ENCODE measurements at places on chromosomes 13 and 19. TPM values are rescaled to one million over a fixed set of nuclear protein-coding genes. Genes with fewer than 3 reads are reported as not detected.

DNA sequence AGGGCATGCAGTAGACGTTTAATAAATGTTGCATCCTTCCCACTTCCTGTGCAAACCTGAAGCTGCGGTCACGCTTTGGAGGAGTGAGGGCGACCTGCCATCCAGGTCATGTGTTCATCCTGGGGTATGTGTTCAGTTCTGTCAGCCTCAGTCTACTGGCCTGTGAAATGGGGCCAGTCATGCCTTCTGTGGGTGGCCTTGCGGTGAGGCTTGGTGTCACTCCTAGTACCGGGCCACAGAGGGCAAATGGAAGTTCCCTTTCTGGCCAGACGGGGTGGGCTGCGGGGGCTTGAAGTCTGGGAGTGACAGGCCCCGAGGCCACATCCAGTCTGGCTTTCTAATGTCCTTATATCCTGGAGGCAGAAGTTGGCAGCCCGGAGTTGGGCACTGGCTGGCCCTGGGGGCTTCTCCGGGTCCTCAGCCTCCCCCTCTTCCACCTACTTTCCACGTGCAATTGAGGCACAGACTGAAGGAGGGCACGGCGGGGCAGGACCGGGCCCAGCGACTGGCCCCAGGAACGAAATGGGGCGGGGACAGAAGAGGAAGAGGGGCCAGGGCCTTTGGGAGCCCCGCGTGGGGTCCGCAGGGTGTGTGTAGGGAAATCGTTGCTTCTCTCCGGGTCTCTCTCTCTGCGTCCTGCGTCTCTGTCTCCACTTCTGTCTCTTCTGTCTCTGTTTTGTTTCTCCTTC is 11.1 kb downstream of the PDE4A start:
- DNase-seq, result peak; percentile 49

DNA sequence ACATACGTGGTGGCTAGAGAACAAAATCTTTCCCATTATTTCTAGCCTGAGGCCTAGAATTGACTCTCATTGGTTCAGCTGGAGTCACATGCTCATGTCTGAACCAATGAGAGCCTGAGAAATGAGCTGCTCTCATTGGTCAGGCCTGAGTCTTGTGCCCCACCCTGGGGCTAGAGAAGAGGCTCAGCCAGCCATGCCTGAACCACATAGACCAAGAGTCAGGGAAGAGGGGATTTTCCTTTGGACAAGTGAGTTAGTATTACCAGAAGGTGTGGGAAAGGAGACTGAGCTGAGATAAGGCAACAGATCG is 6.9 kb downstream of the FXYD5 start:
- no peak for DNase-seq

The DHDH gene
- 3.2 TPM for total RNA-seq

DNA sequence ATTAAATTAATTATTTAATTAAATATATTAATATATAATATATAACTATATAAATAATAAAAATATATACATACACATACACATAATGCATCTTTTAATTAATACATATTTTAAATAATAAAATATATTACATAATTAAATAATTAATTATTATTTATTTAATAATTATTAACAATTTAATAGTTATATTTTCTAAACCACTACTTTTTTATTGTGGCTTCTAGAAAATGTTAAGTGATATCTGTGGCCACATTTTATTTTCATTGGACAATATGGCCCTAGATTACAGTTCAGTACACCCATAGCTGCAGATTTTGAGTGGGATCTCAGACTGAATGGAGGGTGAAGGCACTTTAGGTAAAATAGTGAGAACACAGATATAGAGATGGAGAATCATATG is 335.7 kb downstream of the NALCN start:
- no peak for DNase-seq

- peak; percentile 53 for DNase-seq
Observed at GRCh38 chr19:56066152-56067023, 54.7 kb downstream of the ZNF787 start.

DNA sequence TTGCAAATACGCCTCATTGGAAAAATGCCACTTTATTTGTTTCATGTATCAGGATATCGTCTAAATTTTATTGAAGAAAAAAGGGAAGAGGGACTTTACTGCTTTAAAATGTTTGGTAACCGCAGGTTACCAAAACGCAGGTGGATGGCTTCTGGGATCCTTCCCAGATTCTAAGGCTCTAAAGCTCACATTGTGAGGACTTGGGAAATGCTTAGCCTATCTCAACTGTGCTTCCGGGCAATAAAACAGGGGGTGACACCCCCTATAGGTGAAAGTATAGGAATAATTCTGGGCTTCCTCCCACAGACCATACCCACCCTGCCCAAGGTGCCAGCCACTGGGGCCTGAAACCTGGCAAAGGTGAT is 73.2 kb upstream of the IPO5 start:
- DNase-seq, result no peak

DNA sequence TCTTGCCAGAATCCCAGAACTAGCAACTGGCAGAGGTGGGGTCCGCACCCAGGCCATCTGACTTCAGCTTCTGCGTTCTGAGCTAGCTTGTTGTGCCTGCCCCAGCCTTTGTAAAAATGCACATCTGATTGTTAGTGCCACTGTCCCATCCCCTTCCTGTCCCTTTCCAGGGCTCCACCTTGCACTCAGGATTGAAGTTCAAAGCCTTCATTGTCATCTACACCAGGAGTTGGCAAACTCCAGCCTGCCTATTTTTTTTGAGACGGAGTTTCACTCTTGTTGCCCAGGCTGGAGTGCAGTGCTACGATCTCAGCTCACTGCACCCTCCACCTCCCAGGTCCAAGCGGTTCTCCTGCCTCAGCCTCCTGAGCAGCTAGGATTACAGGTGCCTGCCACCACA is 2.9 kb downstream of the THOP1 start:
- DNase-seq, result no peak

- DNase-seq, result no peak
Observed at GRCh38 chr19:13398182-13398581, 108.1 kb downstream of the CACNA1A start.

The LILRA5 gene
- not detected for total RNA-seq

- DNase-seq, result no peak
Observed at GRCh38 chr19:20858861-20859260, 64.2 kb upstream of the ZNF85 start.

The ABCA7 gene
- total RNA-seq, result 87.5 TPM

The CYP4F8 gene
- total RNA-seq, result not detected

- DNase-seq, result peak; percentile 90
Observed at GRCh38 chr13:44141725-44142539, 231.7 kb upstream of the SERP2 start.

- DNase-seq, result peak; percentile 42
Observed at GRCh38 chr13:30466358-30466714, 600 bp upstream of the HMGB1 start.

DNA sequence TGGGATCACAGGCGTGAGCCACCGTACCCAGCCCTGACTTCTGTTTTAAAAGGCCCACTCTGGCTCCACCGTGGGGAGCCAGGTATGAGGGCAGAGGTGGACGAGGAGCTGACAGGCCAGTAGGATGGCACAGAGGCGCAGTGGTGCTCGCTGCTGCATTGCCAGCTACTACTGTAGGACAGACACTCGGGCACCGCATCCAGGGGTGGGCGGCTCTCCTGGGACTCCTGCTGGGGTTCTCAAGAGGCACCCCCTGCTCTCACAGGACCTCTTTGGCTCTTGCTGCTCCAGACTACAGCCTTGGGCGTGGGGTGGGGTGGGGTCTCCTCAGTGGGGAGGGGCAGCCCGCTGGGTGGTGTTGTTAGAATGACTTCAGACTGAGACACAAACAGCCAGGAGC is 53.4 kb downstream of the LATS2 start:
- DNase-seq, result no peak

DNA sequence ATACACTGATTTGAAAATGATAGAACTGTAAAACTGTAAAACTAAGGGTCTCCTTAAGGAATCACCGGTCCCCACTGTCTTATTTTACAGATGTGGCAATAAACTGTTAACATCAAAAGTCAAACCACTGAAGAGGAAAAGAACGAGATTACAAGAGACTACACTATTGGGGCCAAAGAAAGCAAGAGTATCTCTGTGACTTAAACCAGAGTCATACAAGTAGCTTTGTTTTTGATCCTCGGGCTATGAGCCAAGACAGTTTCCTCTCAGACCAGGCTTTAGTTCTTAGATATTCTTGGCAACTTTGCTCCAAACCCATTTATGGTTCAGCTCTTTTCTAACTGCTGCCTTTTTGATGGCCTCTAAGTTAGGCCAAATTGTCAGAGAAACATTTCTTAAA is 113.8 kb downstream of the TBC1D4 start:
- no peak for DNase-seq

GRCh38 chr13:107124129-107124718 is 556.3 kb upstream of the ARGLU1 start:
- no peak for DNase-seq

- DNase-seq, result no peak
Observed at GRCh38 chr19:50932690-50933083, 20.2 kb downstream of the KLK5 start.

DNA sequence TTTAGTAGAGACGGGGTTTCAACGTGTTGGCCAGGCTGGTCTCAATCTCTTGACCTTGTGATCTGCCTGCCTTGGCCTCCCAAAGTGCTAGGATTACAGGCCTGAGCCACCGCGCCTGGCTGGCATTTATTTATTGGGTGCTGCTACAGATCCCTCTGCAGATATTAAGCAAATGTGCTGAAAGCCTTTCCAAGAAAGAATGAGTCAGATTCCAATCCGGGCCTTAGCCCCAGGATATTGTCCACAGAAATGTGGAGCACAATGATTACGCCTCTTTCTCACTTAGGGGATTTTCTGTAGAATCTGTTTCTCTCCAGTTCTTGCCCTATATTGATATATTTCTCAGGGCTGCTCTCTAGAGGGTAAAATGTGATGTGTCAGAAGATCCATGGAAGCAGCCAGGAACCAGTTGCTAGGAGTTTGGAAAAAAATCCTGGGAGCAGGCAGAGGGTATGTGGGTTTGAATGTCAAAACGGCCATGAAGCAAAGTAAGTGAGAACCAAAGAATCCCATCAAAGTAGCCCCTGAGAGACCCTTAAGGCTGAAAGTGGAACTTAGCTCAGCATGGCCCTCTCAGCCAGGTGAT is 24.8 kb upstream of the IGFL4 start:
- DNase-seq, result no peak

The KLK6 gene
- total RNA-seq, result not detected

DNA sequence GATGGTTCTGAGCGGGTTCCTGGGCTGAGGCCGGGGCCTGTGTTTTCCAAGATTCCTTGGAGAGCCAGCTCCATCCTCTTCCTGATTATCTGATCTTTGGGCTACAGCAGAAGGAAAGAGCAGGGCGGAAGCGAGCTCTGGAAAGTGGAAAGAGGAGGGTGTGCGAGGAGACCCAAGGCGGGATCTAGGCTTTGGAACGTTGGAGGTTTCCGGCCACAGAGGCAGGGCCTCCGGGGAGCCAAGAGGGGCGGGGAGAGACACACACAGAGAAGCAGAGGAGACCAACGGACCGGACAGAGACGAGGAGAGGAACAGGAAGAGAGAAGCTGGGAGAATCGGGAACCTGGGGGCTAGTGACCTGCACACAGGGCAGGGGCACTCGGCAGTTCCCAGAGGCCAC is at the start of gene CLEC11A:
CLEC11A (plus strand) TSS at position 296 of the 400 bp plus-strand sequence. CDS start 162 bp downstream, outside the sequence.
- no peak for DNase-seq

The ELSPBP1 gene
- not detected for total RNA-seq

GRCh38 chr19:10292206-10292788 is 2.5 kb downstream of the ICAM5 start:
- peak; percentile 51 for DNase-seq

DNA sequence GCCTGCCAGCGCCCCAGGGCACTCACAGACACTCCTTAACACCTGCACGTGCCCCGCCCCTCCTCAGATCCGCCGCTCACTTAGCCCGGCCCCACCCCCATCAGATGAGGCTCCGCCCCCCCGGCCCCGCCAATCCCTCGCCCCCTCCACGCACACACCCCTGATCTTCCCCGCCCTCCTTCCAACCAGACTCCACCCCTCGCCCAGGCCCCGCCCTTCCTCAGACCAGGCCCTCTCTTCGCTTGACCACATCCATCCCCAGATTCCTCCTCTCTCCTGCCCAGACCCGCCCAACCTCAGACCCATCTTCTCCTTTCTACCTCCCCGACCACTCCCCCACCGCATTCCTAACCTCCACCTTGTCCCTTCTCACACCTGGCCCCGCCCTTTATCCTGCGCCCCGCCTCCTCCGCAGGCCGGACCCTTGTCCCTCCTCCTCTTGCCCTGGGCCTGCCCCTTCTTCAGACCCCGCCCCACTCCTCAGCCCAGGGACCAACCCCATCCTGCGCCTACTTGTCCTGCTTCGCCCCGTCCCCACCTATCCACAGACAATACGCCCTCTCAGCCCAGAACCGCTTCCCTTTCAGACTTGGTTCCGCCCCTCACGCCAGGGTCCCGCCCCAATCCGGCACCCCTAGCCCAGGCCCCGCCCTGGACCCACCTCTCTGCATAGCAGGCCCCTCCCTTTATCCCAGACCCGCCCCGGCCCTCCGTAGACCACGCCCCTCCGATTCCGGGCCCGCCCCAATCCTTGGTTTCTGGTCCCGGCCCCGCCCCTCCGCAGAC is 452 bp upstream of the KLHL26 start:
- DNase-seq, result peak; percentile 99

DNA sequence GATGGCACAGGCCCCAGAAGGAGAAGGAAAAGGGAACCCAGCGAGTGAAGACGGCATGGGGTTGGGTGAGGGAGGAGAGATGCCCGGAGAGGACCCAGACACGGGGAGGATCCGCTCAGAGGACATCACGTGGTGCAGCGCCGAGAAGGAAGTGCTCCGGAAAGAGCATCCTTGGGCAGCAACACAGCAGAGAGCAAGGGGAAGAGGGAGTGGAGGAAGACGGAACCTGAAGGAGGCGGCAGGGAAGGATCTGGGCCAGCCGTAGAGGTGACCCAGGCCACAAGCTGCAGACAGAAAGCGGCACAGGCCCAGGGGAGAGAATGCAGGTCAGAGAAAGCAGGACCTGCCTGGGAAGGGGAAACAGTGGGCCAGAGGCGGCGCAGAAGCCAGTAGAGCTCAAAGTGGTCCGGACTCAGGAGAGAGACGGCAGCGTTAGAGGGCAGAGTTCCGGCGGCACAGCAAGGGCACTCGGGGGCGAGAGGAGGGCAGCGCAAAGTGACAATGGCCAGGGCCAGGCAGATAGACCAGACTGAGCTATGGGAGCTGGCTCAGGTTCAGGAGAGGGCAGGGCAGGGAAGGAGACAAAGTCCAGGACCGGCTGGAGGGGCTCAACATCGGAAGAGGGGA is 1.1 kb downstream of the PPP1R12C start:
- peak; percentile 61 for DNase-seq

DNA sequence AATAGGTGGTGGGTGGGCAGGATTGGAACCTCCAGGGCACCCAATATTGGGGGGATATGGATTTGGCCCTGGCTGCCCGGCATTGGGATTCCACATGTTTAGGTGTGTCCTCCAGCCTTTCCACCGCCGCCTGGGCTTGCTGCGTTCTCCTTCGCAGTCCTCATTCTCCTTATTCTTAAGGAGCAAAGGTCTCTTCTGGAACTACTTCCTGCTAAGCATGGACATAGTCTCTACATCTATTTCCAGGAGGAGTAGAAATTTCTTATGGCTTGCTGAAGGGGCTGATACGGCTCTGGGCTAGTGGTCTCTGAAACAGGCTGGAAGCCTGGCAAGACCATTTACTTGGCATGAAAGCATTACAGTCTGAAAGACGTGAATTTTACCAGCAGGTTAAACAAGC is 9.2 kb upstream of the FCGBP start:
- DNase-seq, result no peak
